ENCODE measurements at places on chromosomes 1 and 21. TPM values are rescaled to one million over a fixed set of nuclear protein-coding genes. Genes with fewer than 3 reads are reported as not detected.

- no peak for DNase-seq
Measured at GRCh38 chr1:245587435-245588115, 432.8 kb downstream of the KIF26B start.

GRCh38 chr1:201939148-201939547 lies 7.2 kb downstream of the LMOD1 start:
- no peak for DNase-seq

- DNase-seq: no peak
Measured at GRCh38 chr1:99441299-99442095, 177.2 kb downstream of the PLPPR4 start.

DNA sequence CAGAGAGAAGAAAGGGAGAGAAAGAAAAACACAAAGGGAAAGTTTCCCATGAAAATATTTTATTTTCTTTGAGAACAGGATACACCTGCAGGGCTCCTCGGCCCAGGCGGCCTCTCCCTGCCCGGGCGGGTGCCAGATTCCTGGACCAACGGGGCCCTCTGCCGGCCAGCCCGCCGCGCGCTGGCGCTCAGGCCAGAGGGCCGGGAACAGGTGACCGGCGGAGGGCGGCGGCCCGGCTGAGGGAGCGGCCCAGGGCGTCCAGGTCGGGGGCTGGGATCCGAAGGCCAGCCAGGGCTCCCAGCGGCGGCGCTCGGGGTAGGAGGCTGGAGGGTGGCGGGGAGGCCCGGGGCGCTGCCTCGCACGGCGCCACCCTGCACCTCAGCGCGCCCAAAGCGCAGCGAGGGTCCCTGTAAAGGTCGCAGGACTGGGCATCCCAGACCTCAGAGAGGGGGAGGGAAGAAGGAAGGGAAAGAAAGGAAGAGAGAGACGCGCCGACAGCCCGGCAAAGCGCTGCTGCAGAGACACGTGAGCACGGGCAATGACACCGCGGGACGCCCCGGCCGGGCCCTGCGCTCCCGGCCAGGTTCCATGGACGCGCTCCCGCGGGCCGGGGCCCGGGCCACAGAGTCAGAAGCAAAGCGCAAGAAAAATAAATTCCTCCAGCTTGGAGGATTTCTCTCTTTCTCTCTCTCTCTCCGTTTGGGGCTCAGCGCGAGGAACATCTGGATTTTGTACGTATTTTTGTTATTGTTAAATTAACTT lies 927 bp downstream of the WNT9A start:
- DNase-seq: peak; percentile 70

GRCh38 chr1:205344066-205344928 lies 12.4 kb downstream of the KLHDC8A start:
- no peak for DNase-seq

- no peak for DNase-seq
Measured at GRCh38 chr1:202944438-202944921, 13.6 kb downstream of the ADIPOR1 start.

DNA sequence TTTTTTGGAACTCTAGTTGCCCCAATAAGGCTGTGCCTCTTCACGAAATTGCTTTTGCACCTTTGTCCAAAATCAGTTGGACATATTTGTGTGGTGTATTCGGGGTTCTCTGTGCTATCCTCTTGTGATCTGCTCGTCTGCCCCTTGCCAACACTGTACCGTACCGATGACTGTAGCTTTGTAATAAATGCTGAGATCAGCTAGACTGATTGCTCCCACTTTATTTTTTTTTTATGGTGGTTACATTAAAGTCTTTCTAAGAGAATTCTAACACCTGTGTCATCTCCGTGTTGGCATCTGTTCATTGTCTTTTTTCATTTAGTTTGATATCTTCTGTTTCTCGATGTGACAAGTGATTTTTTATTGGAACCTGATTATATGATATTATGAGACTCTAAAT lies 94.1 kb downstream of the ADARB1 start:
- no peak for DNase-seq

DNA sequence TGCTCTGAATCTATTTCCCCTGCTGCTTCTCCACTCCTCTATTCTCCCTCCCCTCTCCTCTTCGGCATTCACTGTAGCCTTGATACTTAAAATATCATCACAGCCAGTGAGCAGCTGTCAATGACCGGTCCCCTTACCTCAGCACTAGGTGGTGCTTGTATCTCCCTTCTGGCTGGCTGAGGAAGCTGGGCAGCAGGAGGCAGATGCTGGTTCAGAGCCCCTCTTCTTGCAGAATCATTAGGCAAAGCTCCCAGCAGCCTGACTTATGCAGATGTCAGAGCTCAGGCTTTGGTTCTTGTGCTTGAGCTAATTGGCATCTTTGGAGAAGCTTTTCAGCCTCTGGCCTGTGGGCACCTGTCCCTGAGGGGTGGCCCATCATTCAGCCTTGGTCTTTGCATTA lies 31.9 kb upstream of the KCNA2 start:
- DNase-seq: no peak

DNA sequence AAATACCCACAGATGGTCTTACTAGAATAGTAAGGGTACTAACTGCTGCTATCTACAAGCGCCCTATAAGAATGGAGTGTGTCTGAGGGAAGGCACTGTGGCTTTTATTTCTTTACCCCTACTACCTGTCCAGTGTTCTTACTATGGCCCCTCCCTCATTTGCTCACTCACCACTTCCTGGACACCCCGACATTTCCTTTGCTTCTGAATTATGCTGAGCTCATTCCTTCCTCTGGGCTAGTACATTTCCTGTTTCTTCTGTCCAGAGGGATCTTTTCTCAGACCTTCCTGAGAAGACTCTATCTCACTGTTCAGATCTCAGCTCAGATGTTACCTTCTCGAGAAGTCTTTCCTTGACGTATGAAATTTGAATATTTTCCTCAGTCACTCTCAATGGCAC lies 192.1 kb upstream of the DAB1 start:
- DNase-seq: no peak

- no peak for DNase-seq
Measured at GRCh38 chr1:81329041-81329440, 471.7 kb upstream of the ADGRL2 start.

GRCh38 chr21:34595457-34595856 lies 19.5 kb downstream of the RCAN1 start:
- no peak for DNase-seq

- no peak for DNase-seq
Measured at GRCh38 chr1:236052232-236052993, 12.5 kb downstream of the NID1 start.

GRCh38 chr1:33128781-33129180 lies 47.8 kb downstream of the AZIN2 start:
- DNase-seq: peak; percentile 18

DNA sequence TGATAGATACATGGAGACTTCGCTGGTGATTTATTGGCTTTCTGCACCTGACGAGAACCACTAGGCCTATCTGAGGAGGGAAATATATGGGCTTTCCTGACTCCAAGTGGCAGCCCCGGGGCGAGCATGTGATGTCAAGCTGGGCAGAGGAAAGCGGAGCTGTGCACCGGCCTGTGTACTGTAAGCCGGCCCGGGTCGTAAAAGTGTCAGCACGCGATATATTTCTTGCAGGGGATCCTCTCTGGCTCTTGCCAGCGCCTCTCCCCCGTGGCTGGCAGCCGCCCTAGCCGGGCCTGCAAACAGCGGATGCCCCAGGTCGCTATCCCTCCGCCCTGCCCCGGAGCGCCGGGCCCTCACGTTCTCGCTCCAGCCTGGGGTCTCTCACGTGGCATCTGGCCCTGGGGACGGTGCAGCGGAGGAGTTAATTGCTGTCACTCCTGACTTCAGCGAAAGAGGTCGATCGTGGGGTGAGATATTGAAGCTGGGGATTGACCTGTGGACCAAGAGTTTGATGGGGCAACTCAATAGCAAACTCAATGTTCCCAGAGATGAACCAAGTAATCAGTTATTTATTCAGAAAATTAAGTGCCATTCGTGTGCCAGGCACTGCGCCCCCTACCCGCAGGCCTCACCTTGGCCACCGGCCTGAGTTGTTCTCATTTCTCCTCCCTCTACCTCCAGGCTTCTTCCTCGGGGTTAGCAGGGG lies 41.0 kb upstream of the HAO2 start:
- DNase-seq: peak; percentile 76

DNA sequence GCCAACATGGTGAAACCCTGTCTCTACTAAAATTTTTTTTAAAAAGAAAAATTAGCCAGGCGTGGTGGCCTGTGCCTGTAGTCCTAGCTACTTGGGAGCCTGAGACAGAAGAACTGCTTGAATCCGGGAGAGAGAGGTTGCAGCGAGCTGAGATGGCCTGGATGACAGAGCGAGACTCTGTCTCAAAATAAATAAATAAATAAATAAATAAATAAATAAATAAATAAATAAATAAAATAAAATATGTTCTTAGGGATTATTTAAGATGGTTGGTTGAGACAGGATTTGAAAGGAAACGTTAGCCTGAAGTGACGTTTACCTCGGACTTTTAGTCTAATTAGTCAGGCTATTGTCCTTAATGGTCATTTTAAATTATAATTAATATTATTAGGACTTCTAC lies 88.5 kb upstream of the CHRM3 start:
- DNase-seq: no peak

- DNase-seq: no peak
Measured at GRCh38 chr1:58687516-58687915, 12.3 kb downstream of the MYSM1 start.

DNA sequence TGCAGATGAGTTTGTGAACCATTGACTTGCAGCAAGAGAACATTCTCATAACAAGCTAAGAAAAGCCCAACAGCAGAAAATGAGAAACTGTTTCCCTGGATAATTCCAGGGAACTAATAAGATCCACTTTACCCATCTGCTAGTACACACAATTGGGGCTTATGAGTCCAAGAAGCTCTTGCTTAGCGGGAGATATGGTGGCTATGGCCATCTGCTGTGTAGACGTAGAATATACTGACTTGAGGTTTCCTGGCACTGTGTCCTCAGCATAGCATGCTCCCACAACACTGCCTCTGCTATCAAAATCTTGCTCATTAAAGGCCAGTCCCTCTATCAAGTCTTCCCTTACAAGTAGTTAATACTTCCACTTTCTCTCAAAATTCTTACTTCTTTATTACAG lies 6.8 kb upstream of the RXRG start:
- no peak for DNase-seq

DNA sequence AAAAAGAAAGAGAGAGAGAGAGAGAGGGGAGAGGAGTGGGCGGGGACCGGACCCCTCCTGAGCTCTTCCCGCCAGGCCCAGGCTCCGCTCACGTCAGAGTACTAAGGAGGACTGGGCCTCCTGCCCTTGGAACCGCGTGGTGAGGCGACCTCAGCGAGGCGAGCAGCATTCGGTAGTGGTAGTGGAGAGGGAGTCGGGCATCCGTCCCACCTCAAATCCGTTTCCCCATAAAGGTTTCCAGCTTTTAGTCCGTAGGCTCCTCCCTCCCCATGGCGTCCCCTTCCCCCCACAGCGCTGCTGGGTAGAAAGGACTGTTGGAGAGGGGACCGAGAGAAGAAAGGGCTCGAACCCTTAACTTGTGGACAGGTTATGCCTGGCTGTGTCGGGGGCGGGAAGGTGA lies 124.4 kb upstream of the BARHL2 start:
- DNase-seq: no peak

- DNase-seq: no peak
Measured at GRCh38 chr1:51740652-51741051, 123.8 kb downstream of the OSBPL9 start.

DNA sequence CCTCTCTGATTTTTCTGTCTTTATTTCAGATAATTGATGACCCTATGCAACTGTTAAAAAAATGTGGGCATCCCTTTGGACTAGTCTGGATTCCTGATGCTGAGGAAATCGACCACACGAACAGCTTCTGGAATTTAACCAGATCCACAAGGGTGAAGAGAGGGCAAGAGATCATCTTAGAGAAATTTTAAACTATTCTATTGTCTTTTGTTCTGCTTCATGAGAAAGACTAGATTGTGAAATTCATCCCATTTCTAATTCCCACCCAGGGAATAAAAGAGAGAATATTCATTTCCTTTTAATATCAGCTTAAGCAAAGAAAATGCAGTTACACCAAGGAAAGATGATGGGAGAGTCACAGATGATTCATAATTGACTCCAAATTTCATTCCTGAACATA lies 71.8 kb downstream of the DUSP10 start:
- DNase-seq: no peak

DNA sequence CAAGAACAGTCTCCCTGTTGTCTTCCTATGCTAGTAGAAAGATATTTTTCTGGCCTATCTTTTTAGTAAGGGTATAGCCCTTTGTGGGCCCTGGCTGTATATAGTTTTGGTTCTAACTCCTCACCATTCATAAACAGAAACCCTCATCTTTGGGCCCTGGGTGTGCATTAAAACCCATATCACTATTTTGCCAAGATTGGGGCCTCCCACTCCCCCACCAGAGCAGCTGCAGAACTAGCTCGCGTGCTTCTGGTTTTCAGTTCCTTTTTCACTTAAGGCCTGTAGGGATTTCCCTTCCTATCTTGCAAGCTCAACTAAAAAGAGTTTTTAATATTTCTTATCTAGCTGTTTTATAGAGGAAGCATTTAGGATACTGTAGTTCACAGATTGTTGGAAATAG lies 106.4 kb downstream of the RGL1 start:
- DNase-seq: no peak

- DNase-seq: no peak
Measured at GRCh38 chr1:76289692-76290091, 215.1 kb downstream of the ST6GALNAC3 start.

DNA sequence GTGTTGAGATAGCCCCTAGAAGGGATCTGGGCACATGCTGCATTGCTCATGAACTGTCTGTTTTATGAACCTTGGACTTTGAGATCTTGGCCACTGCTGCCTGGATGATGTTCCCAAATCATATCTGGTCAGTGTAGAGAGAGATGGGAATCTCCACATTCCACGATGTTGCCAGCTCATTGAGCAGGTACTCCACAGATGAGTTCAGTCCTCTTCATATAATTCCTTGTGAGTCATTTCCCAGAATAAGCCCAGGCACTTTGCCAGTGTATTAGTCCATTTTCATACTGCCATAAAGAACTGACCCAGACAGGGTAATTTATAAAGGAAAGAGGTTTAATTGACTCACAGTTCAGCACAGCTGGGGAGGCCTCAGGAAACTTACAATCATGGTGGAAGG lies 254.0 kb upstream of the RUNX1 start:
- no peak for DNase-seq

DNA sequence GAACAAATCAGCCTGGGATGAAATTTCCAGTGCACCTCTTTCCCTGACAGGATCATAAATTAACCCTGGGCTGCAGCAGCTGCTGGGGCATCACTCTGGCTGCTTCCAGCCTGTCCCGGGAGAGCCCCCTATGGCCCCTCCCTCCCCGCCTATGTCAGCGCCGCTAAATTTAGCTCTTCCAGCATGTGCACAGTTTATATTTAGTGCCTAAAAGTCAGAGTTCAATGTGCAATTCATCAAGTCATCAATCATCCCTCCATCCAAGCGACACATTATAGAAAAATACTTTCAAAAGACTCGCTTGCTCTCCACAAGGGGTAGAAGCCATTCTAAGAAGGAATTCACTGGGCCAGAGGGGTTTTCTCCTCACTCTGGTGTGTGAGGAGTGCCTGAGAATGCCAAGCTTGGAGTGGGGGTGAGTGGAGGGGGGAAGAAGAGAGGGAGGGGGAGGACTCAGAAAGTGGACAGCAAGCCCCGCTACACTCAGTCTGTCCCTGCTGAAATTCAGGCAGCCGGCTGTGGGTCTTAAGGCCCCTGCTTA lies 37.4 kb downstream of the XCL1 start:
- DNase-seq: no peak

TRIM67 gene
- total RNA-seq: 0.03 TPM

PTPRC gene
- 5.4 TPM for total RNA-seq

MROH7 gene
- 2.3 TPM for total RNA-seq

IL10RB gene
- 12.3 TPM for total RNA-seq

SDC3 gene
- 17.1 TPM for total RNA-seq

CRNN gene
- not detected for total RNA-seq

MPZL1 gene
- 17.8 TPM for total RNA-seq

TCHH gene
- total RNA-seq: 0.08 TPM

KPRP gene
- total RNA-seq: not detected

IFFO2 gene
- total RNA-seq: 4.1 TPM

IQCC gene
- total RNA-seq: 0.53 TPM

HOOK1 gene
- 29.5 TPM for total RNA-seq

HES5 gene
- total RNA-seq: 0.28 TPM
